ENCODE measurements at places on chromosomes 5 and 9.

DNA sequence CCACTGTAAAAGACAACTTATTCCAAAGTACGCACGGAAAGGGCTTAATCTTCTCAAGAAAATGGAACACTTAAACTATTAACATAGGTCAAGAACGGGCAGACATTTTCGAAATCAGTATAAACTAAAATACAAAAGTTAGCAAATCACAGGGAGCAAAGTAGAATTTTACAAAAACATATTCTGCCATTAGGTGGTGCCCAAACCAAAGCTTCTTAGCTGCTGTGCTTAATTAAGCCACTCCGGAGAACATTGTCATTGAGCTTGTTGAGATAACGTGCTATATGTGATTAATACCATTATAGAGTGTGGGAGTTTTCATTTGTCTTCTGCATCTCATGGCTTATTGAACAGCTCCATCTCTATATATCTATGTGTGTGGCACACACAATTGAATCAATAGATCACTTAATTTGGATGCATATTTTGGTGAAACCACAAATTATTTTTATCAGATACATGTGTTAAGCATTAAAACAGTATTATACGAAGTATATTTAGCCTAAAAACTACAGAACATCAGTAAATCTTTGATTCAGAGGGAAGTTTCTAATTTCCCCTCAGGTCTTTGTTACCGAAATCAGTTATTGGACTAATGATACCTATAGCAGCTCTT is 23.4 kb downstream of the UBLCP1 start:
- DNase-seq, result peak; percentile 17

DNA sequence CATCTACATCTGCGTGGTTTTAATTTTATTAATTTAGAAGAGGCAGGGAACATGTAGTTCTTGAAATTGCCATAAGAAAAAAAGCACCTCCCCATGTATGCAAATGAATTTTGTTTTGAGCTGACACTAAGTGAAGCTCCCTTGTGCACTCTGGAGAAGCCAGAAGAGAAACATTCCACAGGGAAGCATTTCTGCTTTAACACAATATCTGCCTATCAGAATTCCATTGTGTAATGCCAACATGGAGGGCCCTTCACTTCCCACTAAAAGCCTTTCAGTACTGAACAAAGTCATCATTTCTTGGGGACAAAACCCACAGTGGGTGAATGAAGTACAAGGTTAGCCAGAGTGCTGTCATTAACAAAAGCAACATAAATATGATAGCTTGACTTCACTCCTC is 59.7 kb downstream of the PRELID2 start:
- DNase-seq, result no peak

- DNase-seq, result no peak
These were observed 426.2 kb upstream of the PTPRD start for GRCh38 chr9:11039006-11039405.

DNA sequence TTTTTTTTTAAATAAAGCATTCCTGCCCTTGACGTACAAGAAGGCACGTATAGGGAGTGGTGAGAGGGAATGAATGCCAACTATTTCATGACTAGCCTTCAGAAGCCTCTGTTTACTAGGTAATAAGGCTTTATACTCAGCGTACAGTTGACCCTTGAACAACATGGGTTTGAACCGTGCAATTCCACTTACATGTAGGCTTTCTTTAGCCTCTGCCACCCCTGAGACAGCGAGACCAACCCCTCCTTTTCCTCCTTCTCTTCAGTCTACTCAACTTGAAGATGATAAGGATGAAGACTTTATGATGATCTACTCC is 22.5 kb downstream of the CDC42SE2 start:
- no peak for DNase-seq

DNA sequence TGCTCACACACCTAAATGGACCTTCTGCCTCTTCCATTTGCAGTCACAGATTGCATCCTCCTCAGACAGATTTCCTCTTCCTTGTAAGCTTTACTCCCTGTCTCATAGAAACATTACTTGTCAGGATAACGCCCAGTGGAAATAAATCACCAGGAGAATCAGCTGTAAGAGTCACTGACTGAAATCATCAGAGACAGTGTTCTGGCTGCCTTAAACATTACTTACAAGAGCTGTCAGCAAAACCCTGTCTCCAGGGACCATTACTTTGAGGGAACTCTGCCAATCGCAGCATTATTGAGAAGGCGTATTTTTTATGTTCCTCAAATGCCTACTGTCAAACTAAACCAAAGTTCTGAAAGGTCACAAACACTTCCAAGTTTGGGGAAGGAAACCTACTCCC is 5.9 kb downstream of the DPYSL3 start:
- no peak for DNase-seq

DNA sequence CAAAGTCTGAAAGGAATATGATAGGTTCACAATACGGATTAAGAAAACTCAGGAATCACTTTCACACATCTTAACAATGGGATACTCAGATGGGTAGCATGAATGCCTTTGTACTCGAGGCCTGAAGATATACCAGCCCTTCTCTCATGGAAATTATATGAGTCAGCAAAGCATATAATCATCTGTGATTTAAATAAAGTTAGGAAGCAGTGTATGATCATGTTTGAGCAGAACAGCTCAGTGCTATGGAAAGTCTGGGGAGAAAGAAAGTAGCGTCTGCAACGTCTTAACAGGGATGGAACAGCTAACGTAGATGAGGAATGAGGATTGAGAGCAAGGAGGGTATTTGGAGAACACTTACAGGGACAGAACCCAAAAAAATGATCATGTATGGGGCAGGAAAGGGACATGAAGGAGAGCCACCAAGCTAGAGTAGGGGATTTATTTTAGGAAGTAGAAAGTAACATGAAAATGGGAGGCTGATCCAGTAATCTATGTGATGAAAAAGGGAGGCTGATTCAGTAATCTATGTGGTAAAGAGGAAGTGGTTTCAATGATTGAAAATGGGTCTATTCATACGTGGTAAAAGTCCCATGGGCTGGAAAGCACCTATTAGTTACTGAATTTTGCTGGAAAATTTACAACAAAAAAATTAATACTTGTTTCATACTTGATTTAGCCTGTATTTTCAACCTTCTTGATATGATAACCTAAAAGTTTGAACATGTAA is 85.9 kb downstream of the GNA14 start:
- no peak for DNase-seq

DNA sequence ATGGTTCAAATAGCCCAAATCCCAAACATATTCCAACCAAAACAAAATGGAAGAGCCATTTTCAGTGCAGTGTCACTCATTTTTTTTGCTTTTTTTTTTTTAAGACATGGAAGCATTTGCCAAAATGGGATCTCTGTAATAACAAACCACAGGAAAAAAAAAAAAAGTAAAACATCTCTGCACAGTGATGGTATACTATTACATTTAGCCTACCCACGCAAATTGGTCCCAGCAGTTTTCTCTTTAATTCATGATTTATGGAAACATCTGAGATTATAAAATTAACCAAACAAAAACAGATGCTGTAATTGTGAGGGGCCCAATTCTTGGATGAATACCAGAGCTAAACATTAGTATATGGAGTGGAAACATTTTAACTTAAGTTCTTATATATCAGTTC is 566.6 kb downstream of the ZNF608 start:
- no peak for DNase-seq

- no peak for DNase-seq
These were observed 73.8 kb downstream of the SLC25A46 start for GRCh38 chr5:110812639-110813038.

GRCh38 chr5:125093776-125094175 is 347.3 kb upstream of the ZNF608 start:
- DNase-seq, result no peak

DNA sequence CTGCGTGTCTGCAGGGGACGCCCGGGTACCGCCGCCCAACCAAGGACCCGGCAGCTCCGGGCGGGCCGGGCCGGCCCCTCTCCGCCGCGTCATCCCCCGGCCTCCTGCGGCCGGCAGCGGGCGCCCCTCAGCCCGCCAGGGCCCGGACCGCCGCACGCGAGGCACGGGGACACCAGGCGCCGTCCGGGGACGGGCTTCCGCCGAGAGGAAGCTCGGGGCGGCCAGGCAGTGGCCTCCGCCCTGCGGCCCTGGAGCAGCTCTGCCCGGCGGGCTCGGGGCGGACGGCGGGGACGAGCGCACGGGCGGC is 373 bp downstream of the FBXW5 start:
- no peak for DNase-seq

DNA sequence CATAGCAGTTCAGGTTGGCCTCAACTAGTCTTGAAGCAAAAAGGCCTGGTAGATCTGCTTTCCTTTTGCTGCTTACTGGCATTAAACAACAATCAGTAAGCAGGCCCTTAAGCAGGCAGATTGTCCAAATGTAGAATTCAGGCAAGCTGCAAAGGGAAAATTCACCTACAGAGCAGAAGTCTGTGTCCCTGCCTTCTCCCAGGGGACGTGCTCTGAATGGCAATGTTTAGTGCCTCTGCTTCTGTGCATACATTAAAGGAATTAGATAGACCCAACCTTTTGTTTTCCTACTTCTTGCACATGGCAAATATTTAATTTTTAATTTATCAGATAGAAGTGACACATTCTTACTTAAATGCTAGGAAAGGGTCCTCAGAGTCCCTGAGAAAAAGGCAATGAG is 328.8 kb upstream of the PIK3R1 start:
- DNase-seq, result no peak

DNA sequence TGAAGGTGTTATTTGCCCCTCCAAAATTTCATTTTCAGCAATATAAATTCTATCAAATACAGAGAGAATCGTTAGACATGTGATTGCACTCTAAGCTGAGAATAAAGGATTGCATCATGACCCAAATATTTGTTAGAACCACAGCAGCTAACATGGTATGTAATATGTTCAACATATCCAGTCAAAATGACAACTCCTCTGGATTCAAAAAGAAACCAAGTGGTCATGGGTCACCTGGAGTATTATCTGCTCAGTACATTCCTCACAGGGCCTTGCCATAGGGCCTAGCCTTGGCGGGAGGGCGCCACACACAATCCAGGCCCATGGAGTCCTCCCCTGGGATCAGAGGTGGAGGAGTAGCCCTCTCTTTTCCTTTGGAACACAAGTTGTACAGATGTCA is 179.2 kb downstream of the HSD17B3 start:
- no peak for DNase-seq

DNA sequence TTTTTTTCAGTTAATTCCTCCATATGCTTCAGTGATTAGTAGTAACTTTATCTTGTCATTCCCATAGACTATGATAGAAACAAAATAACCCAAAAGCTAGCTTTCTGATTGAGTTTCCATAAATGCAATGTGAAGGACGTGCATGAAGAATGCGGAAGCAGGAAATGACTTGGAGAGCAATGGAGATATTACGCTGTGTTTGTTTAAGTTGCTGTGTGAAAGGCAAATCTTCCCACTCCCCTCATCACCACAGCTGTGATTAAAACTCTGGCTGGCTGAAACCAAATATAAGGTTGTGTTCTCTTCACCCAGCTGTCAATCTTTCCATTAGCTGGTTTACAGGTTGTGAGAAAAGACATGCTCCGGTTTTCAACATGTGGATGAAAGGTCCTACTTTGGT is 83.9 kb downstream of the NR2F1-AS1 start:
- no peak for DNase-seq

- DNase-seq, result no peak
These were observed 82.0 kb downstream of the SIL1 start for GRCh38 chr5:139116100-139116655.

- no peak for DNase-seq
These were observed at the start of gene FOXD1 for GRCh38 chr5:73448463-73449136. Gene FOXD1 (minus strand): TSS chr5:73448777. CDS start chr5:73448362, 415 bp downstream.

GRCh38 chr9:133964463-133964862 is 27.7 kb downstream of the VAV2 start:
- no peak for DNase-seq

DNA sequence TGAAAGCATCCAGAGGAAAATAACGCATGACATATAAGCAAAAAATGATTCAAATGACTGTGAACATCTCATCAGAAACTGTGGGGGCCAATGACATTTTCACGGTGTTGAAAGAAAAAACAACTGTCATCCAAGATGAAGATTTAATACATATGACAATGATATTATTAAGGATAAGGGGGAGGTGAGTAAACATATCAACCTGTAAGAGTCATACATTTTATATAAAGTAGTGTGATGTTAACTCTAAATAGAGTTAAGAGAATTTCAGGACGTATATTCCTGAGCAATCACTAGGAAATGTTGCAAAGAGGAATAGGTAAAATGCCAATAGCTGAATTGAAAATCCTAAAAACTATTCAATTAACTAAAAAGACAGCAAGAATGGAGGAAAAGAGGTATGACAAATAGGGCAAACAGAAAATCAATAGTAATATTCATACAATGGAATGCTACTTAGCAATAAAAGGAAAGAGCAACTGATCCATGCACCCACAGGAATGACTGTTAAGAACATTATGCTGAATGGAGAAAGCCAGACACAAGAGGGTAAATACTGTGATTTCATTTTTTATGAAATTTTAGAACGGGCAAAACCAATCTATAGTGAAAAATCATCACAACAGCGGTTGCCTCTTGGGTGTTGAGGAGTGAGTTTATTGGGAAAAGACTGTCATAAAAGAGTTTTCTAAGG is 92.4 kb upstream of the JAK2 start:
- no peak for DNase-seq

DNA sequence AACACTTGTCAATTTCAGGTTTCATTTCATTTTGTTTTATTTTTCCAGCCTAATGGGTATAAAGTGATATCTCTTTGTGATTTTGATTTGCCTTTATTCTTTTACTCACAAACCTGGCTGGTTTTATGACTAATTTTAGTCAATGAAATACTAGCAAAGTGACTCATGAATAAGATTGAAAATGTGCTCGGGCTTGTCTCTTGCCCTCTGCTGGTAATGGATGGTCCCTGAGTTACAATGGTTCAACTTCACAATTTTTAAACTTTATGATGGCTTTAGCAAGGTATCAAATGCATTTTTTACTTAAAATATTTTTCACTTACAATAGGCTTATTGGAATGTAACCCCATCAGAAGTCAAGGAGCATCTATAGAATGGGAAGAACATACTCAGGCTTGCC is 431.4 kb upstream of the CCNG1 start:
- no peak for DNase-seq

- no peak for DNase-seq
These were observed 444.8 kb downstream of the ARHGEF28 start for GRCh38 chr5:74070766-74071165.

- DNase-seq, result no peak
These were observed 305.4 kb downstream of the TLR4 start for GRCh38 chr9:118009614-118010013.

GRCh38 chr5:51829691-51830090 is 446.4 kb downstream of the ISL1 start:
- DNase-seq, result no peak

All from hematopoietic multipotent progenitor cell treated with erythropoietin and hydrocortisone succinate and interleukin-3 and kit ligand, for 17 days (in vitro differentiated cells).